ENCODE measurements at places on chromosomes 2 and 18.

- no peak for DNase-seq
Measured at GRCh38 chr18:31774962-31775361, 14.3 kb upstream of the SLC25A52 start.

- no peak for DNase-seq
Measured at GRCh38 chr2:135701442-135701841, 40.2 kb upstream of the UBXN4 start.

DNA sequence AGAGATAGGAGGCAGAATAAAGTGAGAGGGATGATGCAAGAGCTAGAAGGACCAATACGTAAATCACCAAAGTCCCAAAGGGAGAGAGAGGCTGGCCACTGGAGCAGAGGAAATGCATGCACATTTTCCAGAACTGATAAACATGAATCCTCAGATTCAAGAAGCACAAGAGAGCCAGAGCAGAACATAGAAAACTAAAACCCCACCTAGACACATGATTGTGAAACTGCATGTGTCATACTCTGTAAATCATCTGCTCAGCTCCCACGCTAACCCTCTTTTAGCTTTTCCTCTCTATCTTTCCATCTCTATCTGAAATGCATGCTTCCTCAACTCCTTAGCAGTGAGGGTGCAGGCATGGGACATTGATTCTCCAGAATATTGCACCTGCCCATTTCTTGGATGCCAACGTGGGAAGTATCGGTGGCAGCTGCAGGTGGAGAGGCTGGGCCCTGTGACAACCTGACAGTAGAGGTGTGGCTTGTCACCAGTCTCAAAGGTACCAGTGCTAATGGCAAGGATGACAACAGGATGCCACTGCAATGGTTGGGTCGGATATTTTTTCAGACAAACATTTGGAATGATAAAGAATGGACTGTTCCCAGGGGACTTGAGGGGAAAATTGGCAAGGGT lies 89.3 kb upstream of the OTOS start:
- DNase-seq = no peak

- no peak for DNase-seq
Measured at GRCh38 chr2:232276084-232276732, 102.3 kb upstream of the ALPP start.

GRCh38 chr2:126761981-126762878 lies 106.3 kb downstream of the GYPC start:
- DNase-seq = peak; percentile 68

DNA sequence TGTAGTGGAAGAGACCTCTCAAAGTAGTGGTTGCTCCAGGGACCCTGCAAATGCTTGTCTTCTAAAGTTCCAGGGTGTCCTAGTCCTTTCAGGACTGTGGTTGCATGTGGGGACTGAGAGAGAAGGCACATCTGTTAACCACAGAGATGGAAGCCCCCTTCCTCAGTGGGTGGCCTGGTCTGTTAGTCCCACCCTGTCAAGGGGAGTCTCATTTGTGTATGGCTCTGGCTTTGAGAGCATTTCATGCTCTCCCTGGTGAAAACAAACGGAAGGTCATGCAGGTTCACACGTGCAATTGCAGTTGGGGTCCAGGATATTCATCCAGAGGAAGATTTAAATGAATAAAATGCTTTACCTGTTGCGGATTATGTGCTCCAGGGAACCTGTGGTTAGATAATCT lies 219.6 kb downstream of the PRKCE start:
- no peak for DNase-seq

- no peak for DNase-seq
Measured at GRCh38 chr18:39604836-39605235, 2039.2 kb upstream of the CELF4 start.

GRCh38 chr2:102241616-102242305 lies 54.9 kb downstream of the IL1RL2 start:
- DNase-seq = no peak

- DNase-seq = no peak
Measured at GRCh38 chr2:162828545-162828944, 10.0 kb downstream of the KCNH7 start.

- DNase-seq = no peak
Measured at GRCh38 chr2:144701259-144701658, 181.3 kb upstream of the ZEB2 start.

GRCh38 chr2:145563741-145564615 lies 1044.1 kb upstream of the ZEB2 start:
- no peak for DNase-seq

GRCh38 chr18:79071037-79071436 lies 1.8 kb downstream of the ATP9B start:
- no peak for DNase-seq

DNA sequence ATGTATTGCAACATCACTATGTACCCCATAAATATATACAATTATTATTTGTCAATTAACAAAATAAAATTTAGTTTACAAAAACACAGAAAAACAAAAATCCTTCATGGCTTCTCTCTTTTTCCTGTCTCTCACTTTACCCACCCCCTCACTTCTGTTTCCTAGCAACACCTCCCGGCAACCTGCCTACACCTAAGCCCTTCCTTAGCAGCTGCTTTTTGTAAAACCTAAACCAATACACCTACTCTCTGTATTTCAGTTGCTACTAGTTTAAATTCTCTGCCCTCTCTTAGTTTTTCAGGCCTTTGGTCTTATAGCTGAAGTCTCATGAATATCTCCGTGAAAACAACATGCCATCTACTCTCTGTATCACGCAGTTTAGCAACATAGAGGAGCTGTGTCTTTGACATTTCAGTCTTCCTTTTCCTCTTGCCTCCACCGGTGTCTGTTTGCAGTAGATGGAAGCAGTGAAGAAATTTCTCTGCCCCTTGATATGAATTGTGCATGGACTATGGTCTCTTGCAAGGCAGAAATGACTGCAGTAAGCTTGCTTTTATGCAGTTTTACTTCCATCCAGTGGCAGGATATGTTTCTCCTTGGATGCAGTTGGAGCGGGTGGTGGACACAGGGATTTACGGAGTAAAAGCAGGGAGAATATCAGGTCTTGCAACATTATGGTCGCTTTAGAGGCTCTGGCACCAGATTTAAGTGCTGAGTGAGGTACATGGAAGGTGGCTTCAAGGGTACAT lies 42.0 kb upstream of the ZDBF2 start:
- no peak for DNase-seq

- DNase-seq = no peak
Measured at GRCh38 chr18:51194604-51195003, 2.9 kb downstream of the MEX3C start.

GRCh38 chr18:25275412-25276001 lies 76.5 kb downstream of the ZNF521 start:
- DNase-seq = no peak

GRCh38 chr18:51168960-51169662 lies 28.4 kb downstream of the MEX3C start:
- no peak for DNase-seq

GRCh38 chr2:11716689-11717321 lies 29.6 kb upstream of the LPIN1 start:
- no peak for DNase-seq

DNA sequence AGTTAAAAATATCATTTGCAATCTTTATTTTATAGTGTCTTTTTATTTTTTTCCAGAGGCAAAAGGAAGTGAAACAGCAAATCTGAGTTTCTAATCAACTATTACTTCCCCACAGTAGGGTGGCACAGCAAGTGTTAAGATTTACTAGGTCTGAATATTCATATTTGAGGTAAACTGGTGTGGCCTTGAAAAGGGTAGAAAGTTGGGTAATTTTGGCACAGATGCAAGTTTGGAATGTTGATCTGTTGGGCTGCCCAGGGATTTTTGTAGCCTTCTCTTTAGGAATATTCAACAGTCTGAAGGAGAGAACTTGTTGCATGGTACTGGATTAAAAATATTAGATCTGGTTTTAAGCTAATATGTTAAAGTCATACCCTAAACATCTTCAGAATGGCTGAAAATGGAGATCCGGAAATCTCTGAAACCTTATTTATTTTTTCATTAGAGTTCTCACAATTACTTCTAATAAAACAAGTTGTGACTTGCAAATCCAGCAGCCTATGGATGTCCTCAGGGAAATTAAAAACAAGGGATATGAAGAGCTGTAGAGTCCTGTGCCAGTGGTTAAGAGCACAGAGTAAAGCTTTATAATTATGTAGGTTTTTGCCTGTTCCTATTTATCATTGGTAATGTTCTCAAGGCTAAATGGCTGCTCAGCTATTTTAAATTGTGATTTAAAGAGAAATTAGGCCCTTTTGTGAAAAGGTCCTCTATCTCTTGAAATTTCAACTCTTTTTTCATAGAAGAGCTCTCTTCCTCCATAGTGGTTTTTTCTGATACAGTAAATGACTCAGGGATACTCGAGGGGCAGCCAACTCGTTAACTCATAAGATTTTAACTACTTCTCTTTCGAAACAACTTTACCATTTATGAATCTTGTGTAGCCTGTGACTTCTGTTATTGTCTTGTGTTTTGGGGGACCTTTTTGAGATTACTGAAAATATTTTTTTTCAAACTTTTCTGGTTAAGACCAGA lies 11.0 kb downstream of the TANK start:
- no peak for DNase-seq

GRCh38 chr18:36120297-36120696 lies 8.8 kb downstream of the SLC39A6 start:
- DNase-seq = no peak

- DNase-seq = no peak
Measured at GRCh38 chr2:20035955-20036666, 15.3 kb downstream of the LAPTM4A start.

DNA sequence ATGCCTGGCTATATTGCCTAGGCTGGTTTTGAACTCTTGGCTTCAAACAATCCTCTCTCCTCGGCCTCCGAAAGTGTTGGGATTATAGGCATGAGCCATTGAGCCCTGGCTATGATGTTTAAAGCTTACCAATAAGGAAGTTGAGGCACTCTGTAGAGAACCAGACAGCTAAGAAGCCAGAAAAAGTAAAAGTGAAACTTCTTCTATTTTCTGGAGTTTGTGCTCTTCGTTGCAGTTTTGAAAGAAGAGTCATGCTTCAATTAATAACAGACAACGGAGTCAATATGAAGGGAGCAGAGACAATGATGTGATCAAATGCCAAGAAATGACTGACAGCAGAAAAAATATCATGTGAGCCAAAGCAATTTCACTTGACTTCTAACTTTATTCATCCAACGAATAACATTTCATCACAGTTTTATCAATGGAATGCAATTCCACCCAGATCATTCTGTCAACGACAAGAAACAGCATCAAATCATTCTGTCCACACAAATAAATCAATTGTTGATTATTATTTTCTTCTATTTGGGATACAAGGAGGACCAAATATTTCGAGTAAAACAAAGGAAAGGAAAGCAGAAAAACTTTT lies 175.5 kb upstream of the CELF4 start:
- no peak for DNase-seq

DNA sequence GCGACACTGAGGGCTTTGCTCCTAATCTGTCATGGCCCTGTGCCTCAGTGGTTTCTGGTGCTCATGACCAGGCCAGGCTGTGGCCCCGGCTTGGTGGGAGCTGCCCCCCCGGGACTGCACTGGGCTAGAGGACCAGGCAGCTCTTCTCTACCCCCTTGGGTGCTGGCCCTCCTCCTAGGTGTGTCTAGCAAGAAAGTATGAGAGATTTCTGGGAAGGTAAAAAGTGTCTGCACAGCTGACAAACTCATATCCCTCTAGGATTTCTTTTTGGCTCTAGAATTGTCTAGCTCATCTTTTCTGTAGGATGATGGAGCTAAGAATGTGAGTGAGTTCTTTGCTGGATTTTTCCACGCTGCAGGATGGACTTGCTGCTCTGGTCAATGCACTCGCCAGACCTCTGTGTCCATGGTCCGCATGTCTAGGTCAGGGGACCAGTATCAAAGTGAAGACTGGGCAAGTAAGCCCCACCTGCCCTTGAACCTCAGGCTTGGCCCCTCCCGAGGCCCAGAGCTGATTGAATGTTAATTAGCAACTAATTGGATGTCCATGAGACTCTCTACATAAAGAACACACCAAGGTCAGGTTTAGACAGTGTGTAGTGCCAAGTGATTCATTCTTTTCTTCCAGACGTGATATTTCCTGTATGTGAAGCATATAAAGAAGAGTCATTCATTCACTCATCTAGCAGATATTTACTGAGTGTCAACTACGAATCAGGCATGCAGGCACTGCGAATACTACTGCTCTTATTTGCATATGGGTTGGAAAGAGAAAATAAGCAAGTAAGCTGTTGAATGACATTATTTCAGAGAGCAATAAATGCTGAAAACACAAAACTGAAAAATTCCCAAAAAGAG lies 15.6 kb upstream of the PSD4 start:
- no peak for DNase-seq

DNA sequence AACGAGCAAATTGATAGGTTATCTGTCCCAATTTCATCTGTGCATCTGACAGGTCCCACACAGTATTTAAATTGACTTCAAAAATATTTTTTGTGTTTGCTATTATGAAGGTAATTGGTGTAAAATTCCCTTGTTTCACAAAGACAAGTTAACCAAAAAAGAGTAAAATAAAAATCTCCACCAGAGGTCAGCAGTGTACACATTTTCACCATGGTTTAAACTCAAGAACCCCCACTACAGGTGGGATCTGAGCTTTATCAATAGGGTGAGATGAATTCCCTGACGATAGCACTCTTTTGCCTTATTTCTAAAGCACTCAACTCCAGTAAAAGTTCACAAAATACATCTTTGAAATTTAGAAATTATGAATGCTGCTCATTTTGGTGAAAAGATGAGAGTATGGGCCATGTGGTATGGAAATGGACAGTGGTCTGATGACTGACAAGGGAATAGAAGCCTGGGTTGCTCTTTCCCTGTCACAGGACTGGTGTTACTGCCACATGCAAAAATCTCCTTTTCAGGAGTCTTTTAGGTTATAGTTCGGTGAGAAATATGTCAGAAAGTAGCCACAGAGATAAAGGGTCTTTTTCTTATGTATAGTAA lies 68.0 kb downstream of the SERPINB8 start:
- peak; percentile 11 for DNase-seq

- no peak for DNase-seq
Measured at GRCh38 chr2:233764761-233765160, 4.7 kb downstream of the UGT1A1 start.

DNA sequence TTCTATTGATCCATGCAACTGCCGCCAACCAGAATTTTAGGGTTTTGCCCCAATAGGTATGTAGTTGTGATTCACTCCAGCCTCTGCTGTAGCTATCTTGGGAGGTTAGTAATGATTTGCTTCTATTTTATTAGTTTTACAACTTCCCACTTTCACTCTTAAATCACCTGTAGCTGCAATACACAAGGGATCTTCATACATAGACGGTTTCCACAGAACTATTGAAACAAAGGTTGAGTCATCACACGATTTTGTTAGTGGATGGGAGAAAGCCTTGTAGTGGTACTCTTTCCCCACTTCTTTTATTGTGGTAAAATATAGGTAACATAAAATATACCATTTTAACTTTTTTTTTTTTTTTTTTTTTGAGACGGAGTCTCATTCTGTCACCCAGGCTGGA lies 104.2 kb upstream of the SPRED2 start:
- DNase-seq = no peak

DNA sequence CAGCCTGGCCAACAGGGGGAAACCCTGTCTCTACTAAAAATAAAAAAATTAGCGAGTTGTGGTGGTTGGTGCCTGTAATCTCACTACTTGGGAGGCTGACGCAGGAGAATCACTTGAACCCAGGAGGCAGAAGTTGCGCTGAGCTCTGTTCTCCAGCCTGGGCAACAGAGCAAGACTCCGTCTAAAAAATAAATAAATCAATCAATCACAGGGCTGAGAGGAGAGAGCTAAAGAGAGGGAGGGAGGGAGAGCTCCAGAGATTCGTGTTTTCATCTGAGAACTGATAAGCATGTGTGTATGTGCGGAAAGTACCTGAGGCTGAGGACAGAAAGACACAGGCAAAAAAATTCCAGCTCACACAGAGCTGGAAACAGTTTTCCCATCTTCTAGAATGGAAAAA lies 37.2 kb upstream of the DYNC2LI1 start:
- DNase-seq = no peak

GRCh38 chr18:68172842-68173549 lies 541.9 kb downstream of the TMX3 start:
- no peak for DNase-seq
